Right cardiac atrium (tissue), 5 donors: ENCODE measurements at places on chromosomes 1 and 21. TPM values are rescaled to one million over a fixed set of nuclear protein-coding genes. Genes with fewer than 3 reads are reported as not detected.

DNA sequence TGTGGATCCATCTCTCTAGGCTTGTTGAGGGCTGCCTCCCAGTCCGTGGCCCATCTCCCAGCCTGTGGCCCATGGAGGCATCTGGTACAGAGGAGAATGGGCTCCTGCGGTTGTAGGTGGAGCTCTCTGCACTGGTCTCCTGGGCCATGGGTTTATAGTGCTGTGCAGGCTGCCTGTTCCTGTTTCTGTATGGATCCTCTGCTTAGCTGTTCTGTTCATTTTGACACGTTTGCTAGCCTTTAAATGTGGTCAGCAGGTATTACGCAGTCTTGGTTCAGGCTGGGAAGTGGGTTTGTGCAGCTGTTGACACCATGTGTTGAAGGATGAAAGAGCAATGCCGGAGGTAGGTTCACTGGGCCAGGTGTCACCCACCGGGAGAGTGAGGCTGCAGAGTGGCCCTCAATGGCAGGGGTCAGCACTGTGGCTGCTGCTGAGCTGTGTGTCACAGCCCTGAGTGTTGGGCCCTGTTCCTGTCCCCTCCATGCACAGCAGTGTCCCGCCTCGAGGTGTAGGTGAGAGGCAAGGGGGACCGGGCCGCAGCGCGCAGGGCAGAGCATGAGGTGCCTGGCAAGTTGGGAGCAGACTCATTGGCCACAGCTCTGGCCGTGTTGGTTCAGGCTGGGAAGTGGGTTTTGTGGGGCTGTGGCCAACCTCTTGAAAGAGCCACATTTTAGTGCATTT lies 39.0 kb downstream of the SNAP47 start:
- DNase-seq = no peak

DNA sequence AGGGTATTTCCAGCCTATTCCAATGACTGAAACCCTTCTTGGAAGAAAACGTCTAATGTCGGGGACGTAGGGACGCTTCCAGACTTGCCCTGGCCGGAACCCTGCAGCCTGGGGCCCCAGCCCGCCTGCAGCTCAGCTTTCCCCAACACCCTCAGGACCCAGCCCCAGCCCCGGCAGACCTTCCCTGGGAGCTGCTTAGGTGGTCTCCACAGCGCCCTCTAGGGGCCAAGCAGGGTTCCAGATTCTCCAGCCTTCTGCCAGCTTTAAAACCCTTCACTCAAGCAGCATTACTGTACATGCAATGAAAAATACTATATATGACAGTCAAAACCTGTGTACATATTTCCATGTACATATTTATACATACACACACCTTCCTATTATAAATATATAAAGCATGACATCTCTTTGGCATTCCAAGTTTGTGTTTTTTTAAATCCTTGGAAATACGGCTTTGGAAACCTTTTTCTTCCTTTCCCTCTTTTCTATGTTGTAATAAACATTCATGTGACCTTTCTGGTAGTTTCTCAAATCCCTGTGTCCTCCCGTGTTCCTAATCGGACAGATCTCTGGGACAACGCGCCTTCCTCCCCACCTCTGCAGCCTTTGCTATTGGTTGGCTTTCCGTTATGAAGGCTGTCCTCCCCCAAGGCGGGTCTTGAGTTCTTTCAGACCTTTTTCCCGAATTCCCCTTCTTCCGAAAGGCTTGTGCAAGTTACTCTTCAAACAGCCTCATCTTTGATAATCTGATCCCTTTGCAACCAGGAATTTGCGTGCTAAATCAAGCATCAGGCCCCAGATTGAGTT lies 60.3 kb downstream of the STUM start:
- peak; percentile 58 for DNase-seq

GRCh38 chr1:27592232-27592930 lies 11.6 kb downstream of the AHDC1 start:
- DNase-seq = no peak

DNA sequence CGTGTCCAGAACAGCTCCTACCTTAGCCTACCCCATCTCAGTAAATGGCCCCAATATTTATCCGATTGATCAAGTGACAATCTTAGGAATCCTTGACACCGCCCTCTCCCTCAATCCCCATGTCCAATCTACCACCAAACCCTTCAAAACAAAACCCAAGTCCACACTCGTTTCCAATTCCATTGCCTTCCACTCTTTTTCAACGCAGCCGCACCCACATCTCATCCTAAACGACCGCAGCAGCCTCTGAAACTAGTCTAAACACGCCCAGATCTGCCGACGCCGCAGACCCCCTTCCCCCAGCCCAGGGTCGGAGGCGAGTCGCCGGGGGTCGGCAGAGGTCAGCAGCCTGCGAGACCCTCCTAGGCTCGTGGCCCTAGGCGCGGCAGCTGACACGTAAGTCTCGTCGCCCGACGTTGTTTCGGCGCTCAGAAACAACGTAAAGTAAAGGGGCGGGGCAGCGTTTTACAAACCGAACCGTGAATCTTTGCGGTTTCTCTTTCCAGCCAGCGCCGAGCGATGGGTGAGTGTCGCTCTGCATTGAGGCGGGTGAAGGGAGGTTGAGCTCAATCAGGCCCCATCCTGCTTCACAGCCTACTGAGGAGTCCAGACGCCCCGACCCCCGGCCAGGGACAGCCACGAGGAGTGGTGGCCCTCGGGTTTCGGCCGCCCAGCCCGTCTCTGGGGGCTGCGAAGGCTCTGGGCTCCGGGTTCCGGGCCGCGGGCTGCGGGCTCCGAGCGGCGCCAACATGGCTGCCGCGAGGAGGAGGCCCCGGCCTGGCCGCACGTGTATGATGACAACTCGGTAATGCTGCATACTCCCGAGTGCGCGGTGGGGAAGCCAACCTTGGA lies at the start of gene RPS8:
TSS of gene RPS8 (plus strand) at position 463 of the 852 bp plus-strand sequence. CDS start at position 520, 57 bp downstream.
- peak; percentile 92 for DNase-seq

- DNase-seq = no peak
These were observed 7.8 kb upstream of the PHLDA3 start for GRCh38 chr1:201476670-201477344.

DNA sequence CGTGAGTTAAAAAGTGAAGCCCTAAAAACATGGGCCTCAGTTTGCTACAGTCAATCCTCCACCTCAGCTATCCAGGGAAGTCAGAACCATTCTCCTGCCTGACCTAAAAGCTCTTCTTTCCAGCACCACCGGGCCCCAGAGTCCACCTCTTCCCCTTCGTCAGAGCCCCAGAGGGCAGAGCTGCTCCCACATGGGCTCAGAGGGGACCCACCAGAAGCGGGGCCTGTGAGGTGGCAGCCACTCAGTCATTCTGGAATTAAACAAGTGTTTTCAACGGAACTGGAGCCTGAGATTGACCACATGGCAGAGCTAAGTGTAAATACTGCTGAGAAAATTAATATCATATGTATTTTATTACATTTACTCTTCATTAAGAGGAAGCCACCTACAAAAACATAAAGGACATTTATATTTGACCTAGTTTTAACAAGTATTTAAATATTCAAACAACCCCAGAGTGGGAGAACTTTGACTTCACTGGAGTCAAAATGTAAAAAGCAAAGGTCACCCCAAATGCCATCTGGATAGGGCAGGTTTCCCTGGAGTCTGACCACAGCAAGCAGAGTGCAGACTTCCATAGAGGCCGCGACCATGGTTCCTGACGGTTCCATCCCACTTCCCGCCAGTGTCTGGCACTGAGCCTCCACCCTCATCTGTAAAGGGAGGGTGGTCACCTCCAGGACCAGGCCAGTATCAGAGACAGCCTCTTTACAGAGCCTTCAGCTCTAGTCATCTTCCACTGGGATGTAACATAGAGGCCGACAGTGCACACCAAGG lies 1.8 kb downstream of the SUMO3 start:
- DNase-seq = no peak

DNA sequence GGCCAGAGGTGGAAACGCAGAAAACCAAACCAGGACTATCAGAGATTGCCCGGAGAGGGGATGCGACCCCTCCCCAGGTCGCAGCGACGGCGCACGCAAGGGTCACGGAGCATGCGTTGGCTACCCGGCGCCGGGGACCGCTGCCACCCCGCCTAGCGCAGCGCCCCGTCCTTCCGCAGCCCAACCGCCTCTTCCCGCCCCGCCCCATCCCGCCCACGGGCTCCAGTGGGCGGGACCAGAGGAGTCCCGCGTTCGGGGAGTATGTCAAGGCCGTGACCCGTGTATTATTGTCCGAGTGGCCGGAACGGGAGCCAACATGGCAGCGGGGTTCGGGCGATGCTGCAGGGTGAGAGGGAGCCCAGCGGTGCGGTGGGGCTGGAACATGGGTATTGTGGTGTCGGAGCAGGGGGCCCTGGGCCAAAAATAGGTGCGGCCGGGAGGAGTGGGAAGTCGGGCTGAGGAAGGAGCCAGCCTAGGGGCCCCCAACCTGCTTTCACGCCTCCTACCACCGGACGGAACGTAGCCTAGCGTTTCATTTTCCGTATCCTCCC lies at the start of gene ACADM:
TSS of gene ACADM (plus strand) at position 238 of the 551 bp plus-strand sequence. CDS start at position 317, 79 bp downstream.
- DNase-seq = peak; percentile 96

DNA sequence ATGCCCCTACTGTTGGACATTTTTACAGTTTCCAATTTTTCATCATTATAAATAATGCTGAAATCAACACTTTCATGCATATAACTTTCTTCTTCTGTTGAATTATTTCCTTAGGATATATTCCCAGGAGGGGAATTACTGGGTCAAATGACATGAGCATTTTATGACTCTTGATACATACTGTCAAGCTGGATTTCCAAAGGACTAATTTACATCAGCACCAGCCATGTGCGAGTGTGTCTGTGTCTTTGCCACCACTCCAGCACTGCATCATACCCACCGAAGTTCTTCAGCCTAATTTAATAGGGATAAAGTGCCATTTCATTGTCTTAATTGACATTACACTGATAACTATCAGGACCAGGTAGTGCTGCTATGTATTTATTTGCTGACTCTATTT lies 146.7 kb downstream of the CSMD2 start:
- no peak for DNase-seq

DNA sequence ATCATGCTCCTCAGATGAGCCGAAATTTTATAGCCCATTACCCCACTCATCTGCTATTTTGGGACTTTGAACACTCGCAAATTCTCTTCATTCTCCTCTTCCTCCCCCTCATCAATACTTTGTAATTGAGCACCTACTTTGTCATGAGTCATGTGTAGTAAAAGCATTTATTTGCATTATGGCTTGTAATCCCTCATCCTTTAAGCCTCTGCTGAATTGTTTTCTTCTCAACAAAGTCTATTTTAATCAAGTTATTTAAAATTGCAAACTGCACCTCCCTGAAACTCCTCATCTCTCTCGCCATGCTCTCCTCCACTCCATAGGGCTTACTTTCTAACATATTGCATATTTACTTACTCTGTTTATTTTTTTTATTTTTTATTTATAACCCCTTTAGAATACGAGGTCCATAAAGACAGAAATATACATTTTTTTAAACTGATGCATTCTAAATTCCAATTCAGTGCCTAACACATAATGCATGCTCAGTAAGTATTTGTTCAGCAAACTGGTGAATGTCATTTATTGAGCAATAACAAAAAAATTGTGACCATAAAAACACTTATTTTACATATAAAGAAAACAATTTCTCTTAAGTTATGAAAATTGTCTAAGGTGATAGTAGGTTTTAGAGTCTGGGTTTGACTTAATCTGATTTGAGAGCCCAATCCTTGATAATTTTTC lies 161.7 kb downstream of the FASLG start:
- no peak for DNase-seq

DNA sequence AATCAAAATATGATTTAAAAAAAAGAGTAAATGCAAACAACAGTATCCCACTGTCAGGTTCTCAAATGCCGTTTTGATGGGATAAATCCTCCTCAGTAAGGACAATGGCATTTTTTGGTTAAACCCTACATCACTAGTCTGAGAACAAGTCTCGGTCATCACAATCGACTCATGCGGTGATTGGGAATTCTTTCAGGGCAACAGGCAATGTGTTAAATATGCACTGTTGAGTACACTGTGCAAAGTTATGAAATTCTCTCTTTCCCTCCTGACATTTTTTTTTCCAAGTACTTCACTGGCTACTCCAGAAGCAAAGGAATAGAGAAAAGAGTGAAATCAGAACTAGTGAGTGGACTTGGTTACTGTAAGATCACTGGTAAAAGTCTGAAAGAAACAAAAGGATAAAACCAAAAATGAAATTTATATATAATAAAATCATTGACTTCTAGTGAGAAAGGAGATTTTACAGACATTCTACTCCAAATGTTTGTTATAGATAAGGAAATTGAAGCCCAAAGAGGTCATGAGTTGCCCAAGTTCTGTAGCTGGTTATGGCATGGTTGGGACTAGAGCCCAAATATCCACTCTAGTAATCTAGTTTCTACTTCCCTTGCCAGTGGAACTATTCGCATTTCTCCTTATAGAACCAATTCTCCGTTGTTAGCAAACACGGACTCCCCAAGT lies 111.3 kb downstream of the TGFBR3 start:
- DNase-seq = no peak

- peak; percentile 95 for DNase-seq
These were observed 14.8 kb upstream of the WASF2 start for GRCh38 chr1:27504588-27505419.

DNA sequence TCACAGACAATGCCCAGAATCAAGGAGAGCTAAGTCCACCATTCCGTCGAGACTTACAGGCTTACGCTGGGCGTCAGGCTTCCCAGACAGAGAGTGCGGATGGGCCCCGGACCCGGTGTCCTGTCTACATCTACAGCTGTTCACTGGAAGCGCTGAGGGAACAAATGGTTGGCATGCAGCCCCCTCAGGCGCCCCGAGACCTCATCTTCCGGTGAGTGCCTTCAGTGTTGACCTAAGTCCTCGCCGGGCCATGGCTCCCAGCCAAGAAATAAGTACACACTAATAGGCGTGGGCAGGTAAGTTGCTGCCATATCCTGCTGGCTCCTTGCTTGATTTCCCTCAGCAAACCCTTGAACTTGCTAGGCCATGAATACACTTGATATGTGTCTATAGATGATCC lies 26.2 kb downstream of the HYI start:
- DNase-seq = no peak

GRCh38 chr1:60126723-60127122 lies 53.2 kb upstream of the C1orf87 start:
- DNase-seq = no peak

DNA sequence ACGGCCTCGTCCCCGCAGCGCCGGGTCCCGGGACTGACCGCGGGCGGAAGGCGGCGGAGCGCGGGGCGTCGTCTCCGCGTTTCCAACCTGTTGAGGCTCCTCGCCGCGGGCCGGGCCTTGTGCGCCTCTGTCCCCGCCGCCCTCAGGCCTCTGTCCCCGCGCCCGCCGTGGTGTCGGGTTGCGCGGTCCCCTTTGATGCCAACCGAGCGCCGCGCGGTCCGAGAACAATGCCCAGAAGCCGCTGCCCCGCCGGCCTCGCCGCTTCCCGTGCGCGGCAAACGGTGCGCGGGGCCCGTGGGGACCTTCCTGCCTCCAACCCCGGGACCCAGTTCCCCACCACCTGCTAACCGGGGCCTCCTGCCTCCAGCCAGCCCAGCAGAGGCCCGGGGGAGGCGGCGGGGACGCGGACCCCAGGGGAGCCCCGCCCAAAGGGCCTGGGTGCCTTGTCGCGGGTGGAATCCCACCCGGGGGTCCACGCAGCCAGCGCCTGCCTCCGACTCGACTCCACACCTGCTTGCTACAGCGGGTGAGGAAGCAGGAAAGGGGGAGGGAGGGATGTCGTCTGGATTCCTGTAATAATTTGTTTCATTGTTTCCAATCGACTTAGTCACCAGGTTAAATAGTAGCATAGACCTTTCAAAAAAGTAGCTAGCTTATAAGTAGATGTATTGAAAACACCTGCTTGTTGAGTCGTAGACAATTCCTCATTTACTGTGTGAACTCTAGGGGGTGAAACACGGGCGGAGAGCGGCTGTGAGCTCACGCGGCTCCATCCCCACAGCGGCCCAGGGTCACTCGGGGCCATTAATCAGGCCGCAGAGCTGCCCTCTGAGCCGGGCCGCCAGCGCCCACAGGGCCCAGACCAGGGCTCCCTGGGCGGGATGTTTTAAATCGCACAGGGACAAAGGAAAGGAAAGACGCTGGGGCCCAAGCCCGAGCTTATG lies 1.1 kb downstream of the COL18A1 start:
- peak; percentile 54 for DNase-seq

Gene TFF2
- total RNA-seq = not detected

Gene TMIGD3
- 9.5 TPM for total RNA-seq

Gene EVA1C
- total RNA-seq = 18.0 TPM

Gene SLC9C2
- total RNA-seq = 0.12 TPM
